Stimulated activated CD4-positive, alpha-beta T cell treated with anti-CD3 and anti-CD28 coated beads, Interleukin-15, amount 100 ng/mL, for 48 hours (primary cell): ENCODE measurements at places on chromosomes 16 and 17.

GRCh38 chr17:79322211-79323123, 247.8 kb downstream of the ENGASE start:
- DNase-seq = no peak

DNA sequence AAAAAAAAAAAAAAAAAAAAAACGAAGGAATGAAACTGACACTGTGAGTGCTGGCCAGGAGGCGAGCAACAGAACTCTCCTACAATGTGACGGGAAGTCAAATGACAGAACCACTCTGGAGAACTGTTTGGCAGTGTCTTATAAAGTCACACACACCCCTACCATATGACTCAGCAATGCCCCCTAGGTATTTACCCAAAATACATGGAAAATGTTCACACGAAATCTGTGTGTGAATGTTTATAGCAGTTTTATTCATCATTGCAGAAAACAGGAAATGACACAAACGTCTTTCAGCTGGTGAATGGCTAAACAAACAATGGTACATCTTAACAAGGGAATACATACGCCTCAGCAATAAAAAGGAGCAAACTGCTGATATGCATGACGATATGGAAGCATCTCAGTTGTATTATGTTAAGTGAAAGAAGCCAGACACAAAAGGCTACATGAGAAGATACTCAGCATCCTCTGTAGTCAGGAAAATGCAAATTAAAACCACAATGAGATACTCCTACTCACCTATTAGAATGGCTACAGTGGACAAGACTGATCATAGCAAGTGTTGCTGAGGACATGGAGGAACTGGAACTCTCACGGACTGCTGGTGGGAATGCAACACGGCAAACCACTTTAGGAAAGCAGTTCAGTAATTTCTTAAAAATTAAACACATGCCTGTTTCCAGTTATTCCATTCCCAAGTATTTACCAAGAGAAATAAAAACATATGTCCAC, 74.7 kb downstream of the TBC1D16 start:
- no peak for DNase-seq

DNA sequence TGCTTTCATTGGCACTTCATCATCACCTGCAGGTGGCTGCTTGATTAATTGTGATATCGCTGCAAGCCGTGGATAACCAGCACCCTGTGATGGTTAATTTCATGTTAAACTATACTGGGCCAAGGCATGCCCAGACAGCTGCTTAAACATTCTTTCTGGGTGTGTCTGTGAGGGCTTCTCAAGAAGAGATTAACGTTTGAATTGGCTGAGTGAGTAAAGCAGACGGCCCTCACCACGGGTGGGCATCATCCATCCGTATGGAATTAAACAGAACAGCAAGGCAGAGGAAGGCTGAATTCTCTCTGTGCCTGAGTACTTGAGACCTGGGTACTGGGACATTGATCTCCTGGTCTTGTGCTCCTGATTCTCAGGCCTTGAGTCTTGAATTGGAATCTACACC, 7.1 kb upstream of the ZNF213 start:
- DNase-seq = no peak

DNA sequence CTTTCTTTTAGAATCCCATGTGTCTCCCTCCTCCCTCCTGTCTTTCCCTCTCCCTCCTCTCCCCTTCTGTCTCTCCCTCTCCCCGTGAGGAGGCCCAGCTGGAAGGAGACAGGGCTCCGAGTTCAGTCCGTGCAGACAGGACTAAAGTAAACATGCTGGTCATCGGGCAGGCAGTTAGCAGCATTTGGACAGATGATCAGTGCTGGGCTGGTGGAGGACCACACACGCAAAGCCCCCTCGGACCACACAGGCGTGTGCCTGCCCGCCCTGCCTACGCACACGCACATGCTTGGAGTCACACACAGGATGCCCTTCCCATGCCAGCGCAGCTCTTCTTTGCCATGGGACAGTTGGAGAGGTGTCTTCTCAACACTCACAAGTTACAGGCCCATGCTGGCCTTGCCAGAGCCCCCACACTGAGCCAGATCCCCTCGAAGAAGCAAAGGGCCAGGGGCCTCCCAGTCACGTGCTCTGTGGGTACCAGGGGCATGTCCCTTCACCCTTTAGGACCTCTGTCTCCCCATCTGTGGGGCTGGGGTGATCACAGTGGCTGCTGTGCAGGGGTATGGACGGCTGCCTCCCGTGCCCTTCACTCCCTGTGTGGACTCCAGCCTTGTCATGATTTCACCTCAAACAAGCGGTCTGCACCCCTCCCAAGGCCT, 215.7 kb upstream of the FOXF1 start:
- no peak for DNase-seq

- no peak for DNase-seq
These were observed 39.9 kb downstream of the WSCD1 start for GRCh38 chr17:6110088-6110487.

- no peak for DNase-seq
These were observed 91.5 kb upstream of the CRHR1 start for GRCh38 chr17:45692661-45693060.

DNA sequence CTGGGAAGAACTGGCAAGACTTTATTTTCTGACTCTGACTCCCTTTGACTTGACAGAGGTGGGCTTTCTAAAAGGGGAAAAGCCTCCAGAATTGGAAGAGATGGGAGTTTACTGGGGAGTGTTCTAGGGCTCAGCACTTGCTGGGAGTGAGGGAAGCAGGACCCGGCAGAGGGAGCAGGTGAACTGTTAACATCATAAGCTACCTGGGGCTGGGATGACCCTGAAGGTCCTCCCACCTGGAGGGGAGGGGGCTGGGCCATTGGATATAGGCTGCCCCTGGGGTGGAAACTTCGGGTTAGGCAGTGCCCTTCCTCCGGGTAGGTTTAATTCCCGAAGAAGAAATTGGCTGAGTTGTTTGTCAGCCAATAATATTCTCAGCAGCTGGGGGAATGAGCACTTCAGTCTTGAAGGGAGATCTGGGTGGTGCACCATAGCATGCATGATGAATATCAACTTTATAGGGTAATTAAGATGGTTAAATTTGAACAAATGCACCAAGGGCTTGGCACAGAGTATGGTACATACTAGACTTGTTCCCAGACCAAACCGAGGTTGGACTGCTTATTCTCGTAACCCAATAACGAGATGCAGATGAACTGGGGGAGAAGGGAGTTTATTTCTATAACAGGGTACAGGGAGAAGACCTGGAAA, 337.0 kb downstream of the HAPSTR1 start:
- DNase-seq = no peak

DNA sequence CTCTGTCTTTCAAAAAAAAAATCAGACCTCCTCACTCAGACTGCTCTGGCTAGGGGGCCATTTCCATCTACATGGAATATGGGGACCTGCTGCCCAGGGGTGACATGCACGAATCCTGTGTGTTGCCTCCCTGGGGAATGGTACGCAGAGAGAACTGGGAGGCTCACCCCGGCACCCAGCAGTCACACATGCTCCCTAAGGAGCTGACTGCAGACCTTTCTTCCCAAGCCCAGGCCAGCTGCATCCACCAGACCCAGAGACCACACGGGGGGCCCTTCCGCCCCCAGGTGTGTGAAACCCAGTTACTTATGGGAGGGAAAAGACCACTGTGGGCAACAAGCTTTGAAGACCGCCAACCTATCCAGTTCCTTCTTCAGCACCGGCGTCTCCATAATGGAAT, 7.2 kb upstream of the NLRC3 start:
- DNase-seq = no peak

- no peak for DNase-seq
These were observed 174.7 kb downstream of the MAP2K4 start for GRCh38 chr17:12195418-12195817.

DNA sequence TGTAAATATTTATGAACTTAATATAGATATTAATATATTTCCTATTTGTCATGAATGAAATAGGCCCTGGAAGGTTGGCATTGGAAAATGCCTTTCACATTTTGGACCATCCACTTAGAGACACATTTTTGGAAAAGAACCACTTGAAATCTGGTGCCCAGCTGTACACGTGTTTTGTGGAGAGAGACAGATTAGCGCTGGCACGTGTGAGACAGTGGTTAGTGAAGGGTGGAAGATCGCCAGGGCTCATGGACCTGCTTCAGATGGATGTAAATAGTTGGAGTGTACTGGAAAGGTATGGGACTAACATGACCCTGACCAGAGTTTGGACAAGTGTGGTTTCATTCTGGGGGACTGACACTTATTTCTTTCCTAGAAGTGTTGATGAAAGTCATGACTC, 222.9 kb downstream of the PRKCA start:
- DNase-seq = no peak

GRCh38 chr17:61839300-61839786, 24.0 kb downstream of the BRIP1 start:
- DNase-seq = no peak

DNA sequence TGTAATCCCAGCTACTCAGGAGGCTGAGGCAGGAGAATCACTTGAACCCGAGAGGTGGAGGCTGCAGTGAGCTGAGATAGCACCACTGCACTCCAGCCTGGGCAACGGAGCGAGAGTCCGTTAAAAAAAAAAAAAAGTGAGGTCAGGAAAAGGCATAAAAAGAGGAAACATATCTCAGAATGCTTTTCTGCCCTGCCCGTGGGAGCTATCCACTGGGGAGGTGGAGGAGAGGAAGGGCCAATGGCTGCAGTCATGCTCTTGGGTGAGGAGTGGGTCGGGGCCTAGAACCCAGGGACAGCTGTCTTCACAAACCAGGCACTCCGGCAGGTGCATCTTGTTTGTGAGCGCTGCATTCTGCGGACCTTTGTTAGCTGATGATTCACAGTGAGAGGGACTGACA, 60.0 kb upstream of the CDC42EP4 start:
- no peak for DNase-seq

DNA sequence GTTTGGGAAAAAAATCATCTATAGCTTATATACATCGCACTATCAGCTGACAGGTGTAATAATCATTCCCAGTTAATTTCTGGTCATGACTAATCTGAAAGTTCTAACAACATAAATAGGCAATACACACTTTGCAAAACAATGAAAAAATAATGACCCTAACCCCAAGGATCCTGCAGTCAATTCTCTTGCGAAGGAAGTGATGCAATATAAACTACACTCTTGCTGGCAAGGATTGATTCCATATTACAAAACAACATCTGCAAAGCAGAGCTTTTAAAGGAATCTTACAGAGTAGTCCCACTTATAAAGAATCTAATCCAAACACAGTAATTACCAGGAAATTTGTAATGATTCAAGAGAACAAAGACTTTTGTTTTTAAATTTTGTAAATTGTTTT, 73.4 kb downstream of the MYO1D start:
- no peak for DNase-seq

DNA sequence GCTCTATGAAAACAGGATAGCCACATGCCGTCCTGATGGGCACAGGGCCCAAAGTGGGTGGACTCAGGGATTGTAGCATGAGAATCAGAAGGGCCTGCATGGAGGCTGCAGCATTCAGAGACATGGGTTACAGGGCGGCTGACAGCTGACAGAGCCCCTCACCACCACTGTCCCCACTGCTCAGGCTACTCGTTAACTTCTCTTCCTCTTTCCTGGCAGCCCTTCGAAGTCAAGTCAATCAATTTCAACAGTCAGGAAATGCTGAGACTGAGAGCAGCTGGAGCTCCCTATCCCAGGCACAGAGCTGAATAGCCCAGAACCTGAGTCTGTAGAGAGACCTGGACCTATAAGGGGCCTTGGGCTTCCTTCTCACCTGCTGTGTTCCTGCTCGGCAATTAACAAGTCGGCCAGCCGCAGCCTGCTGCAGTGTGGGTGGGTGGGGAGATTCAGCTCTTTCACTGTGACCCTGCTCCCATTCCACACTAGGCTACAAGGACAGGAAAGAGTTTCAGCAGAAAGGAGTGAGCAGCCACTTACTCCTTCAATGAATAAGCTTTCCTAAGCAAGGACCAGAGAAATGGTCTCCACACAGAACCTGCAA, 76.9 kb downstream of the TEX14 start:
- no peak for DNase-seq

DNA sequence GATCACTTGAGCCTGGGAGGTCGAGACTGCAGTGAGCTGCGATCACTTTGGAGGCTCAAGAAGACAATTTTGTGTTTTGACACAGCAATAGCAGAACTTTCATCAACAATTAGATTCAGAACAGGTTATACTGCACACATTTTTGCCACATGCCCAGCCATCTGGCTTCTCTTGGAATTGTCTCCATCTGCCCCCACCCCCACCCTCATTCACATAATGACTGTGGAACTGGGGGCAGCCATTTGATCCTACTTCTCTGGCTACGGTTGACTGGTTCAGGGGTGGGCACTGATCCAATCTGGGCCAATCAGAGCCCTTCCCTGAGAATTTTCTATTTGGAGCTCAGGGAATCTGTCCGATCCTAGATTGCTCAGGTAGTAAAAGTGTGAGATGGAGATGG, 14.0 kb downstream of the TMEM92 start:
- DNase-seq = no peak

- DNase-seq = no peak
These were observed 4.3 kb downstream of the MT1H start for GRCh38 chr16:56673921-56674320.

DNA sequence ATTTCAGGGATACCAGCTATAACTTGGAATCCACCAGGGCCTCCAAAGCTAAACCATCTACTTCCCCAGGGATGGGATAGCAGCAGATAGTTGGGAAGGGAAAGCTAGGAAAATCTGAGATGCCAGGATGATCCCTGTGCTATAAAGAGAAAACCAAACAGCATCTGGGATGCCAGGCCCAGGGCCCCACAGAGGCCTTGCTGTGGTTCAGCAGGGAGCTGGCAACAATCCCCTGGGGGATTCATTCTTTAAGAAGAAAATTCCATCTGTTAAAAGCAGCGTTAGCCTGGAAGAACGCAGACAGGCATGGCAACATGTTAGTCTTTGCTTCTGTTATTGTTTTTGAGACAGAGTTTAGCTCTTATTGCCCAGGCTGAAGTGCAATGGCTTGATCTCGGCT, 16.6 kb downstream of the MYO18A start:
- no peak for DNase-seq

GRCh38 chr17:69908626-69909368, 166.2 kb upstream of the KCNJ16 start:
- no peak for DNase-seq

GRCh38 chr17:50681263-50682200, 26.2 kb downstream of the ANKRD40 start:
- no peak for DNase-seq

GRCh38 chr16:75593308-75593707, 27.1 kb downstream of the GABARAPL2 start:
- DNase-seq = no peak

GRCh38 chr17:43431714-43432523, 33.1 kb downstream of the ARL4D start:
- DNase-seq = no peak

GRCh38 chr16:31472709-31473203, 804 bp downstream of the TGFB1I1 start:
- DNase-seq = no peak

- DNase-seq = no peak
These were observed 13.9 kb downstream of the MYL4 start for GRCh38 chr17:47223007-47223406.

DNA sequence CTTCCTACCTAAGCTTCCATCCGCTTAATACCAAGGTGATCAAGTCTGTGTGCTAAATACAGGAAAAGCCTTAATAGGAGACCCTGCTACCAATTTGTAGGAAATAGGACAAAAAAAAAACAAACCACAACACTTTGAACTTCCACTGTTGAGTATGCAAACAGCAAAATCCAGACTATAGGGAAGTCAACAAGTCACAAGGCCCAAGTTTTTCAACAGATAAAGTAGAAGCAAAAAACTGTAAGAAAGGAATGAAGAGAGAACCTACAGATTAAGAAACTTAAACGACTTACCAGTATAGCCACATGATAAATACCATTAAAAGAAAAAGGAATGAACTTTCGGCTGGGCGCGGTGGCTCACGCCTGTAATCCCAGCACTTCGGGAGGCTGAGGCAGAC, 7.4 kb downstream of the USP22 start:
- no peak for DNase-seq

GRCh38 chr17:28267720-28268609, 51.0 kb upstream of the TMEM97 start:
- no peak for DNase-seq
